ENCODE measurements at places on chromosomes 4 and X.

DNA sequence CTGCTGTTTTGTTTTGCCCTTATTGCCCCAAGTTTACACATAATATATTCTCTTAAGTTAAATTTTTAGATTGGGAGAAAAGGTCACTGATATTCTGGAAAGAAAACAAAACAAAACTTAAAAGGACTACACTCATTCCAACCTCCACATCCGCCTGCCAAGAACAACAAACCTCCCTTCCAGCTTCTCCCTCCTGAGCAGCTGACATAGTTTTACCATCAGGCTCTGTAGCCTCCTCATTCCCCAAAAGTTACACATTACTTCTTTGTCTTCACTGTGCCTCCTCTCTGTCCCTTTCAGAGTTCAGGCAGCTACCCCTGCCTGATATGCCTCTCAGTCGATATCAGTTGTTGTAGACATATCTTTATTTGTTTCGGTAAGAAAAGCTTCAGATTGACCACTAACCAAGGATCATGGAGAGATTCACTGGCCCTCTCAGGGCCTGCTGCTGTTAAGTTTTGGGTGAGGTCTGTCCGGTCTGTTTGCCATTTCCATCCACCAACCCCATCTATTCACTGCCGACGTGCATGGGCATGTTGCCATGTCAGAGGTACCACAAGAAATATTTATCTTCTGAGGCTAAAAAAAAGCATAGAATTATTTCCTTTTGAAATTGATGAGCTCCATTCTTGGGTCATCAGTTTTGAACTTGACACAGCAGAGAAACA is 164.1 kb downstream of the GASK1B start:
- DNase-seq = no peak

DNA sequence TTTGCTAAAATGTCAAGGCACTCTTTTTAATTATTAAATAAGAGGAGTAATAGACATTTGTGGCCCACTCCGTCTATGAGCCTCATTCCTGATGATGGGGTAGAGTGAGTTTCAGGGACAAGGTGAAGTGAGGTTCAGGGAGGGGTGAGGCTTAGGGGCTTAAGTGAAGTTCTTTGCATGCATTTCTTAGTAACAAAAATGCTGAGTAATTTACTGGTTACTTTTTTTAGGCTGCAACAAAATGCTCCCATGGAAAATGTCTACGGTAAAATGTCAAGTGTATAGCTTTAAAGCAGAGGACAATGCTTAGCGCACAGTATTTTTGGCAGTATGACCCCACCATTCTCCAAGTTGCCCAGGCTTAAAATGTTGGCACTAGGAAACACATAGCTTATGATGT is 2.0 kb upstream of the USO1 start:
- no peak for DNase-seq

- no peak for DNase-seq
These were observed 35.8 kb downstream of the NAP1L3 start for GRCh38 chrX:93637591-93637990.

DNA sequence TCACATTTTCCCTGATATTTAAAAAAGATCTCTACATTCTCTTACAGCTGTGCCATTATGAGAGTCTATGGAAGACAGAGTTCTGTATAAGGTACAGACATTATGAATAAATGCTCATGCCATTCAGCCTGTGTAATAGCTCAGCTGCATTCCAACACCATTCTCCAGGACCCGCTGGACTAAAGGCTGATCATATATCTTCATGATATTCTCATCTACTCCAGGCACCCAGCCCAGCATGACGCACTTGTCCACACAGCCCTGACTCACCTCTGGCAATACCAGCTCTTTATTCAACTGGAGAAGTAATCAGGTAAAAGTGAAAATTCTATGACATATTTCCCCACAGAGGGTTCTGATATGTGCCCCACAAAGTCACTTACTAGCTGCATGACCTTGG is 437.5 kb upstream of the FGF16 start:
- DNase-seq = no peak

DNA sequence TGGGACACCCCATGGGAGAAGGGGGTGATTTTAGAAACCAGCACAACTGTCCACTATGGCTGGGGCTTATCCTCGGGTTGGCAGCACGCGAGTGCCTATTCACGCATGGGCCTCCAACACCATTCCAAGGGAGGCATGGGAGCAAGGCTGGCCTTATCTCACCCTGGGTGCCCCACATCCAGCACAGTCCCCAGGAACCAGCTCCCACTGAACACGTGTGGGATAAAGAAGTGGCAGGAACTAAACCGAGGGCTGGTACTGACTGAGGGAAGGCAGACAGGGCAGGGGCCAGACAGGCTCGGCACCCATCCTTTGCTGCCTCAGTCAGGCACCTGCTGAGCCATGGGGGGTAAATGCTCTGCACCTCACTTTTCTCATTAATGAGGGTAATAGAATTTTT is 43.7 kb upstream of the GPR78 start:
- no peak for DNase-seq
